ENCODE measurements at places on chromosomes 11 and 22. TPM values are rescaled to one million over a fixed set of nuclear protein-coding genes. Genes with fewer than 3 reads are reported as not detected.
A peak's percentile ranks its signal among the peaks of the same experiment; 100 is the strongest.

GRCh38 chr11:19105011-19105410, 12.0 kb upstream of the ZDHHC13 start:
- no peak for DNase-seq

- no peak for DNase-seq
Observed at GRCh38 chr11:112179601-112180000, 4.3 kb downstream of the BCO2 start.

- DNase-seq: peak; percentile 46
Observed at GRCh38 chr11:94602430-94603372, 35.5 kb downstream of the PIWIL4 start.

DNA sequence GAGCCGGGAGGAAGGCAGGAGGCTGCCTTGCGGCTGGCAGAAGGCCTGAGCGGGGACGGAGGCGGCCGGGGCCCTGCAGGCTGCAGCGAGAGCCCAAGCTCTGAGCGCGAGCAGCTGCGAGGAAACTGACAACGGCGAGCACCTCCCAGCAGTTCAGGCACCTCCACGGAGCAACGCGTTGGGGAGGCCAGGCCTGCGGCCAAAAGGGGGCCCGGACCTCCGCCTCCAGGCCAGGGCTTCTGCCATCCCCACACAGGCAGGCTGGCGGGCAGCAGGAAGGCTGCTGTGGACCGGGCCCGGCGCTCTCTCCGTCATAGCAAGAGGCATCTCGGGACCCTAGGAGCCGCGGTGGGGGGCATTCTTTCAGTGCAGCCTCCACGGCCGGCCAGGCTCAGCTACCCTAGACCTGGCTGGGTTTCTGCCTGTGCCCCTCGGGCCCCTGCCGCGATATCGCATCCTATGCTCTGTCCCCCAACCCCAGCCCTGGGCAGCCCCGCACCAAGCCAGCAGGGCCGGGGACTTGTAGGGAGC, 22.9 kb upstream of the SLC22A12 start:
- no peak for DNase-seq

GRCh38 chr11:69293819-69294505, at the start of gene MYEOV:
MYEOV (plus strand) TSS chr11:69294155; CDS start chr11:69295355, 1,200 bp downstream.
- peak; percentile 29 for DNase-seq

DNA sequence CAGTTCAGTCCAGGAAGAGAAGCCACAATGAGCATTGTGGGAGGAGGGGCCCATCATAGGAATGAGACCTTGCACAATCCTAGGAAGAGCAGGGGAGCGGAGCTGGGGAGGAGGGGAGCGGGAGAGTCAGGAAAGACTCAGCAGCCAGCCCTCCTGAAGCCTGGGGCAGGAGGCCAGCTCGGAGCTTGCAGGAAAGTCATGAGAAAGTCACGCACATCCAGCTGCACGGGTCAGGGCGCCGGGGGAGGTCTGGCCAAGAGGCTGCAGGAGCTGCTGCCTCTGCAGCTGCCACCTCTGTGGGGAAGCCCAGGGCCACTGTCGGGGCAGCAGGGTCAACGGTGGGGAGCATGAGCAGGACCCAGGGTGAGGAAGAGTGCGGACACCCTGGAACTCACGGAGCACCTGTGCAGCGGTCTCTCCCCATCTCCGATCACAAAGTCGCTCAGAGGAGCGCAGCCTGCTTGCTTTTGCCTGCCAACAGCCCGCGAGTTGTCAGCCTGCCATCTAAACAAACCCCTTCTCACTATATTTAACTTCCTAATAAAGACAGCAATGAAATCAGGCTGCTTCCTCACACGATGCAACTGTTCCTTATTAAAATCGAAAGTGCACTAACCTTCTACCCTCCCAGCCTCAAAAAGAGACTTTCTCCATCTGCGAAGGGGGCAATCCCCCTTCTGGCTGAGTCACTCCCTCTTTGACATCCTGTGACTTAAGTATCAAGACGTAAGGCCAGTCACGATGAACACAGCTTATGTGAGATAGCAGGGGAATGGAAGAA, 52.9 kb upstream of the RTL6 start:
- no peak for DNase-seq

GRCh38 chr11:16741473-16741872, 3.0 kb downstream of the C11orf58 start:
- no peak for DNase-seq

DNA sequence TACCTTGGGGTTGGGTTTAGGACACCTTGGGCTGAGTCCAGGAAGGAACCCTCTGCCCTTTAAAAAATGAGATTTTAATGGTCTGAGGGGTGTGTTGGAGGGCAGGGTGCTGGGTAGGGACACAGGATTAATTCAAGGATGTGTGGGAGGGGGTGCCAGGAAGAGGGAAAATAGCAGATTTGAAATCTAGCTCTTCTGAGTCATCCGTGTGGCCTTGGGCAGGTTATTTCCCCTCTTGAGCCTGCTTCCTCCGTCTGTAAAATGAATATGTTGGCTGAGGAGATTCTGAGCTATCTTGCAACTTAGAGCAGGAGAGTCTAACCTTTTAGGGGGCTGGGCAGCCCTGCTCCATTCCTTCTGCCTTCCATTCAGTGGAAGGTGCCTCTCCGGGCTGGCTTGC, 3.0 kb downstream of the TSPAN18 start:
- no peak for DNase-seq

GRCh38 chr11:60743058-60743457, 13.6 kb upstream of the MS4A15 start:
- DNase-seq: no peak

- no peak for DNase-seq
Observed at GRCh38 chr22:27670701-27671412, 130.7 kb downstream of the MN1 start.

DNA sequence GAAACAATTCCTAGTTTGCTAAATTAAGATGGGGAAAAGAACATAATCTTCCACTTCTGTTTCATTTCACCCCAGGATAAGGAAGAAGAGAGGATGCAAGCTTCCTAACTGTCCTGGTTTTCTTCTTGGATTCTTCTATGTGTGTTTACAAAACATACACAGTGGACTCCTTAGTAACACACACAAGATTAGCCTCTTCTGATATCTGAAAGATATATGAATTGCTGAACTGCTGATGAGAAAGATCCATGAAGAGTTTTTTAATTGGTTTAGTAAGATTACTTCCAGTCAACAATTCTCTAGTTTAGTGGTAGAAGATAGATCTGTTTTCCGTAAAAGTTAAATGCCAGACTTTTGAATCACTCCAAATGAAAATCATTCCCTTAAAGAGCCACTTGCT, 86.8 kb downstream of the WT1 start:
- DNase-seq: no peak

DNA sequence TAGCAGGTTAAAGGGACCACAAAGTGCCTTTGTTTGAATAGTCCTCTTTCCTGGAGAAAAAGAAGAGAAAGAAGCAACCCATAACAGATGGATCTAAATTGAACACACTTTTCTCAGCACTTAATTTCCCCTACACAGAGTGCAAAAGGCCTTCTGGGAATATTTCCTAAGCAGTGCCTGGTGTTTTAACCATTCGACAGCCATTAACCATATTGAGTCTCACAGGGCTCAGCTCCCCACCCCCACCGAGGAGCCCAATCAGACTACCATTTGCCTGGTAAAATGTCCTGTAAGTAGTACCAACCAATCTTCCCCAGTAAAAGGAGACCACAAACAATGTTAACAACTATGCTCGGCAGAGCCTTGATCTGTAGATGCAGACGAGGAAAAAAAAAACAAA, 40.7 kb upstream of the SLC6A5 start:
- no peak for DNase-seq

MS4A1 gene
- total RNA-seq: not detected

ENTHD1 gene
- 0.07 TPM for total RNA-seq

GRAMD1B gene
- 36.3 TPM for total RNA-seq

HPX gene
- total RNA-seq: not detected

ZNF215 gene
- total RNA-seq: 1.4 TPM
